Hematopoietic multipotent progenitor cell treated with erythropoietin and hydrocortisone succinate and interleukin-3 and kit ligand, for 17 days (in vitro differentiated cells): ENCODE measurements at places on chromosomes 7 and 10.

GRCh38 chr7:143040209-143040715 lies 11.9 kb upstream of the OR6V1 start:
- no peak for DNase-seq

DNA sequence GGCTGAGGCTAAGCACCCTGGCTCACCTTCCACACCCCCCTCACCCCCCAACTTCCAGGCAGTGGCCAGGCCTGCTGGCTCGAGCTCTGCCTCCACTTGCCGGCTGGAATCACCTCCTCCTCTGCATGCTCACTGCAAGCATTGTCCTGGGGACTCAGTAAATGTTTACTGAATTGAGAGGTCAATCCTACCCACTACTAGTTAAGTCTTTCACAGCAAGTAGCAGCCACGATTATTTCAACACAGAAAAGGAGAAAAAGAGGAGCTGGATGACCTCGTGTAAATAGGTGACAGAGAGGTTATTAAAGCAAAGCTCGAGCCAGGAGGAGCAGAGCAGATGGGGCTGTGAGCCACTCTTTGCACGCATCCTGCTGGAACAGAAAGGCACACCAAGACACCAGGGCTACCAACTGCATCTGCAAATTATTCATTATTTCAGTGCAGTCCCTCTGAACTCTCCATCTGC lies 32.1 kb downstream of the HIPK2 start:
- DNase-seq, result no peak

DNA sequence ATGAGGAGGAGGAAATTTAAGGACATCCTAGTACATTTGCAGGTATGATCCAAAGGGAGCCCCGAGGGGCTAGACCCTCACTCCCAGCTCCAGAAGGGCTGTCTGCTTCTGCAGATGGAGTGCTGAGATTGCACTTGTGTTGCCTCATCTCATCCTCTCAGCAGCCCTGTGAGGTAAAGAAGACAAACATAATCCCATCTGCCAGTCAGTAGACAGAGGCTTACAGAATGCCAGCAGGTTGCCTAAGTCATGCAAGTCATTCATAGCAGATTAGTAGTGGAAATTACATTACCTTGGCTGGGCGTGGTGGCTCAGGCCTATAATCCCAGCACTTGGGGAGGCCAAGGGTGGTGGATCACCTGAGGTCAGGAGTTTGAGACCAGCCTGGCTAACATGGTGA lies 45.4 kb downstream of the BLVRA start:
- no peak for DNase-seq

DNA sequence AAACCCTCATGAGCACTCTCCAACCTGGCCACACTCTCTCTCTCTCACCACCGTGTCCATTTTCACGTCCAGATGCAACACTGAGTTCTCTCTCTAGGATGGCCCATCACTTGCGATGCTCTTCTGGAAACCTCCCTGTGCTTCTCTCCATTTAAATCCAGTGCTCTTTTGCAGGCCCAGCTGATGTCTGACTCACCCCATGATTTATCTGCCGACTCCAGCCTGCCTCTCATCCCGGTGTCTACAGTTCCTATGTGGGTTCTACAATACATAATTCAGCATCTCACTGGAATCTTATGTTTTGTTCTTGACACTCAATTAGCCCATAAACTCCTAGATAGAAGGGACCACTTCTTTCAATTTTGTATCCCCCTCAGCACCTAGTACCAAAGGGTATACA lies 5.0 kb downstream of the TPK1 start:
- no peak for DNase-seq

DNA sequence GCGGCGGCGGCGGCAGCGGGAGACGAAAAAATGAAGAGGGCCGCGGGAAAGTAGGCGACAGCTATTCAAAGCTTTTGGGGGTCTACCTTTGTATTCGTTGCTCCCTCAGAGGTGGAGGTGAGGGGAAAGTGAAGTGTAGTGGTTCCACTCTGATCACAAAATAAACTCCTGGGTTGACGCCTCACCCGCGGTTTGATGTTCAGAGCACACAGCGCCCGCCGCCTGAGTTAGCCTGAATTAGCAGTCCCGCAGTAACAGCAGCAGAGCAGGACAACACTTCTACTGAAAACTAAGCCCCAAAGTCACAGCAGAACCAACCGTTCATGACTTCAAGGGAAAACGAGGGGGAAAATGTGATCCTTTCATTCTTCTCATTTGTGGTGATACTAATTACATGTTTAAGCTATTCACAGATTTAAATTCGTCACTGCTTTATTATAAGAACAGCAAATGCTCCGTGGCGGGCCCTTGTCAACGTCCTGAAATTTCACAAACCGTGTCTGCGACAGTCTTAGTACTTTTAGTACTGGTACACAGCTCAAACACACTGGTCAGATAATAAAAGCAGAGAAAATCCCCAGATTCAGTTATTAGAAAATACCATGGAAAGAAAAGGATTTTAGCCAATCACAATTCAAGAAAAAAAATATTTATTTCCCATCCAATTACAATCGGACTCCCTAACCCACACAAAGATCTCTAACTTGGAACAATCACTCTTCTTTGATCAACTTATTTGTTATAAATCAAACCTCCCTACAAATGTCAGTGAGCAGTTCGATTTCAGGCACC lies 563 bp upstream of the JMJD1C start:
- peak; percentile 55 for DNase-seq

DNA sequence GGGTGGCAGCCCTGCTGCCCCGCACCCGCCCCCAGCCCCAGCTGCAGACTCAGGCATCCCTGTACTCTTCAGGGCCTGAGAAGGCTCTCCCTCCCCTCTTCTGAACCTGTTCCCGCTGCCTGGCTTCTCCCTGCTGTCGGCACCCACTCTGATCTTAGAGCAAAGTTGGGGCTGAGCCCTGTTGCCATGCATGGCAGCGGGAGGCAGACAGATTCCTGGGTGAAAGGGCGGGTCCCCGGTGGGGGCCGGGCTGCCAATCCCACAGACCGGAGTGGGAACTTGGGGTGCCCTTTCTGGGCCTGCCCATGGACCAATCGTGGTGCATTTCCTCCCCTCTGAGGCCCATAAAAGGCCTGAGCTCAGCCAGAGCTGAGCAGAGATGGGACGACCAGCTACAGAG lies 80.7 kb downstream of the SPDYE5 start:
- no peak for DNase-seq

- DNase-seq, result no peak
Measured at GRCh38 chr10:34047389-34047788, 712.9 kb upstream of the NRP1 start.

DNA sequence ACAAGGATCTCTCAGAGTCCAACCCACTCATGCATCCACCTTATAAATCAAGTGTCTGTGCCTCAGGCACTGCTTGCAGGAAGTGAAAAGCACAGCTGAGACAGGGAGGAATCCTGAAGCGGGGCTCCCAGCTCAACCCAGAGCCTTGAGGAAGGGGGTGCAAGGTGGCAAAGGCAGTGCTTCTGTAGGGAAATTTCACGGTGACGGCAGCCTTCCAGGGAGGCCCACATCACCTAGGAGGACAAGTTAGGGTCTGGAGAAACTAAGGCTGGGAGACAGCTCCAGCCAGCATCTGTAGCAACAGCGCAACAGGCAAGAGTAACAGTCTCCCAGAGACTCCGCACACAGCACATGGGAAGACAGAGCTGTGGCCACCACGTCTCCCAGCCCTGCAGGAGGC lies 2.7 kb downstream of the AOC1 start:
- no peak for DNase-seq

- DNase-seq, result no peak
Measured at GRCh38 chr7:94062372-94062771, 58.2 kb upstream of the BET1 start.

GRCh38 chr7:55073051-55073511 lies 54.3 kb downstream of the EGFR start:
- DNase-seq, result no peak

- DNase-seq, result no peak
Measured at GRCh38 chr7:57205000-57205399, 72.8 kb upstream of the ZNF479 start.

- DNase-seq, result no peak
Measured at GRCh38 chr10:32744321-32744720, 213.7 kb downstream of the ITGB1 start.

GRCh38 chr7:25716421-25716820 lies 435.6 kb upstream of the NFE2L3 start:
- DNase-seq, result no peak

- DNase-seq, result no peak
Measured at GRCh38 chr10:17851611-17852010, 42.5 kb downstream of the MRC1 start.

DNA sequence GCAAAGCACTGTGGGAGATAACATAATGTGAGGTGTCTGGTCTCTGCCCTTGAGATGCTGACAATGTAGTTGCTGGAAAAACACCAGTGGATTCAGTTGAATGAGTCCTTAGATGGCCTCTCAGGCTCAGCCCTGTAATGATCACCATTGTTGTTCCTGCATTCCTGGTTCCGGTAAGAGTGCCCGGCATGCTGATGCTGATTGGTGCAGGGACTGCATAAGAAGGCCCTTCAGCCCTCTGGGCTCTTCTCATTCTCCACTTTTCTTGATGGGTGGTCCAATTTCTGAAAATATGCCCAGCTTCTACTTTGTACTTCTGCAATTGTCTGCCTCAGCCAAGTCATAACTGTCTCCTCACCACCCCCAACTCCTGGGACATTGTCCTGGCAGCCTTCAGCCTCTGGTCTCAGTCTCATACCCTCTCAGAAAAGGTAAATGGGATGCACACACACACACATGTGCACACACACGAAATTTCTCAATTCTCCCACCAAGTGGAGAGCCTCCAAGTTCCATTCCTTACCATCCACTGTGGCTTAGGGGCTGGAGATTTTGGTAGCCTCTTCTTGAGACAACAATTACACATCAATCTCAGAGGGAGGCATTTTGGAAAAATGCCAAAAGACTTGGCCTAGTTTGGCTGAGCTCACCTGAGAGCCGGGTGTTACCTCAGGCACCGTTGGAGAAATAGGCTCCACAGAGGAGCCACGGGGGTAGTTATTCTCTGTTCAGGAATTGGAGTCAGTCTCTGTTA lies 314.9 kb downstream of the RPS24 start:
- DNase-seq, result no peak

DNA sequence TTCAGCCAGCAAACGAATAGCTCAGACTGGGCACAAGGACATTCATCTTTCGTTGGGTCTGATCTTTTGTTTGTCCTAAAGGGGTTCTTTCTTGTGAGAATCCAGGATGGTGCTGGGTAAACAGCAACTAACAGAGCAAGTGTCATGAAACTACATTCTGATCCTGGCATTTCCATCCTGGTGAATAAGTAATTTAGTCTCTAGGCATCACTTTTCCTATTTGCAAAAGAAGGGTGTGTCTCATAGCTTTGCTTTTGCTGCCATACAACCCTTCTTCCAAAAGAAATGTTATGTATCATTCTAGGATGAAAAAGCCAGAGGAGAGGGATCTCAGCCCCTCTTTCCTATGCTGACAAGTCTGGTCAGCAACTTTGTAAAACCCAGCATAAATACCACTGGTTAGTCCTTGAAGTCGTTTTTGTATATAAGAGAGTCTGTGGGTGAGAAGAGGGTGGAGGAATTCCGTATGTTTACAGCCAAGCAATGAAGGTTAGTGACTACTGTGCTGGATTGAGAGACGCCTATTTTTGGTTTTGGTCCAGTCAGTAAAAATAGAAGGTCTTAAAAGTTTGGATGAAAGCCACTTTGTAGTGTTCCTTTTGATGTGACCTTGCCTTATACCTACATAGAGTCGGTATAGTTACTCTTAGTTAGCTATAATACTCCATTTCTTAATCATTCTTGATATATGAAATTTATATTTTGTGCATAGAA lies 88.4 kb upstream of the SLC25A13 start:
- no peak for DNase-seq

DNA sequence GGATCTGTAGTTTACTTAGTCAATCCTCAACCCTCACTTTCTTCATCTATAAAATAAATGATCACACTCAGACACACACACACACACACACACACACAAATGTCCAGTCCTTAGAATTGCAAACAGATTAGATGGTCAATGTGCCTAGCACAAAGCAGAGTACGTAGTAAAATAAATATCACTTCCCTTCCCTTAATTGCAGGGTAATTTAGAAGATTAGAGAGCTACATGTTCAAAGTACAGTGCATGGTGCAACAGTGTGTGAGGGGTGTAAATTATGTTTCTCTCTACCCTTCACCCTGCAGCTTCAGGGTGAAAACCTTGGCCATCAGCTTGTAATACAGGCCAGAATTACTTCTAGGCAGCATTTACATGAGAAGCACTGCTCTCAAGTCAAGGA lies 187.0 kb upstream of the GHITM start:
- no peak for DNase-seq
